ENCODE measurements at places on chromosomes 3 and 15.

DNA sequence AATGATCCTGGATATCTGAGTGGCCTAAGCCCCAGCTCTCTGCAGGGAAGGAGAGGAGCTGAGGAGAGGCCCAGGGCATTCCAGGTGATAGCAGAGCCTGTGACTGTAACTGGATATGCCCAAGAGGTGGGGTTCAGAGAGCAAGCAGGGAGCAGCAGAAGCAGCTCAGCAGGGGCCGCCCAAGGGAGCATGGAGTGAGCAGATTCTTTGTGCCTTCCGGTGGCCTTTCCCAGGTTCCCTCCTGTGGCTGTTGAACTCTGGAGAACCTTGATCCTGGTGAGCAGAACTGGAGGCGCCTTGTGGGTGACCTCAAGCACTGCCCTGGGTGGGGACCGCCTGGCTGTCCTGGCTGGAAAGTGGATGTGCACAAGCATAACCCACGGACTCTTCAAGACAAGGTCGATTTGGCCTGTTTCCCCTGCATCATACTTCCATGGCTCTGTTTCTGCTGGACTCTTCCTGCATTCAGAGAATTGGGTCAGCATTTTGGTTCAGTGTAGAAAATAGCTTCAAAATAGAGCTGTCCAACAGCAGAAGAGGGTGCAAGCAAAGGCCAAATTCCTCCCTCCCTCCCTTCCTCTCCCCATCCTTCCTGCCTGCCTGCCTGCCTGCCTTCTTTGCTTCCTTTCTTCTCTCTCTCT is 76.1 kb downstream of the ARNT2 start:
- no peak for DNase-seq

GRCh38 chr3:9020426-9020825 is 57.2 kb upstream of the RAD18 start:
- DNase-seq, result no peak

DNA sequence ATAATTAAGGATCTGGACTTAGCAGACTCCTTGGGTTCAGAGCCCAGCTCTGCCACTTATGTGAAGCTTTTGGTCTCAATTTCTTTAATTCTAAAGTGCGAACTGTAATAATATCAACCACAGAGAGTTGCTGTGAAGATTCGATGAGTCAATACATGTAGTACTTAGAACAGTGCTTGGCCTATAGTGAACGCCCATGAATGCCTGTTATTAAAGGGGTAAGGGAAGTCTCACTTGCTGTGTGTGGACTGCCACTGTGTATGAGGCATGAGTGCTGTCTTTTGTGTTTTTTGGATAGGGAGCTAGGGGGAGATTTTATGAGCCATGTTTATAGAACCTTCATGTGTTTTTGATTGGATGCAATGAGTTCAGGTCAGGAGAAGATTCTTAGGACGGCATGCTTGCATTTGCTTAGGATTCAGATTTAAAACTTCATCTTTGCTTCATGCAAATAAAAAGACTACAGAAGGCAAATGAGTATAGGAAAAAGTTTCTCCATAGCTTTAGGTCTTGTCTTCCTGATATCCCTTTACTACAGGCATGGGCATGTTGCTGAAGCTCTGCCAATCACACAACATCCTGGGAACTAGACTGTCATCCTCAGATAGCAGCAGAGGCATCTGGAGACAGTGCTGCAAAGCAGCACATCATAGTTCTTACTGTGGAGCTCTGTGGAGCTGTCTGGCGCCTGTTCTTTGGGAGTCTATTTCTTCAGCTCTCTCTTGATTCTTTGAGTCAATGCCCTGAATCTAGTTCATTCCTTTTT is 50.0 kb downstream of the PLS1 start:
- DNase-seq, result no peak

GRCh38 chr3:69930564-69930963 is 69.0 kb upstream of the SAMMSON start:
- no peak for DNase-seq

DNA sequence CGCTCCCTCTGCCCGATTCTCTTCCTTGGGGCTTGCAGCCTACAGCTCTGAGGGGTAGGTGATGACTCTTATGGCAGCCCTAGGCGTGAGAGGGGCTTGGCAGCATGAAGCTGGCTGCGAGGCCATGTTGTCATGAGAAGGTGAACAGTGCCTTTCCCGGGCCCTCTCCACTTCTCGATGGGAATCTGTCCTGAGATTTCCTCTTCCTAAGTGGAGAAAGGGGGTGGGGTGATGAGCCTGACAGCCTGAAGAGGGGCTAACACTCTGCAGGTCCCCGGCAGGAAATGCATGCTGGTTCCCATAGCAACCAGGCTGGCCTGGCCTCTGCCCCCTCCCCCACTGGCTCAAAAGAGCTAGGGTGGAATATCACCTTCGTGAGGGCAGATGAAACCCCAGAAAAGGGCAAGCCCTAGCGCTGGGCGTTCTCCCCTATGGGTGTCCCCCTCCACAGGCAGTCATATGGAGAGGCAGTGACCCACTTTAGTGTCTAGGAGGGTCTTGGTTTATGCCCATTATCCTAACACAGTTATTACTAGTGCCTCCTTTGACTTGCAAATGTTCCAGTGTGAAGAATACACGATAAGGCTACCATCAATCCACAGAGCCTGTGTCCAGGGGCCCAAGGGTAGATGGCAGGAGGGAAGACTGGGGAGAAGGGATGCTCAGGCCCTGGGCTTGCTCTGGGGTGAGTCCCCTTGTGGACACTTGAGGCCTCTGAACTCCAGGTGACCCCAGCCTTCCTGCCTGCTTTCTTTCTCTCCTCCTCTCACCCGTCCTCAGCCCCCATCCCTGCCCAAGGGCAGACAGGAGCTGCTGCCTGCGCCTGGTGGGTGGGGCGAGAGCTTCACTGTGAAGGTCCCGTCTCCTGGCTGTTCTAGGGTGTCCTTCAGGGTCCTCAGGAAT is 13.2 kb downstream of the EPHB3 start:
- no peak for DNase-seq

GRCh38 chr3:24540821-24541220 is 46.2 kb upstream of the THRB start:
- DNase-seq, result no peak

- no peak for DNase-seq
Observed at GRCh38 chr3:148464246-148464645, 233.5 kb upstream of the AGTR1 start.

GRCh38 chr3:128073807-128074206 is 21.6 kb downstream of the SEC61A1 start:
- no peak for DNase-seq

DNA sequence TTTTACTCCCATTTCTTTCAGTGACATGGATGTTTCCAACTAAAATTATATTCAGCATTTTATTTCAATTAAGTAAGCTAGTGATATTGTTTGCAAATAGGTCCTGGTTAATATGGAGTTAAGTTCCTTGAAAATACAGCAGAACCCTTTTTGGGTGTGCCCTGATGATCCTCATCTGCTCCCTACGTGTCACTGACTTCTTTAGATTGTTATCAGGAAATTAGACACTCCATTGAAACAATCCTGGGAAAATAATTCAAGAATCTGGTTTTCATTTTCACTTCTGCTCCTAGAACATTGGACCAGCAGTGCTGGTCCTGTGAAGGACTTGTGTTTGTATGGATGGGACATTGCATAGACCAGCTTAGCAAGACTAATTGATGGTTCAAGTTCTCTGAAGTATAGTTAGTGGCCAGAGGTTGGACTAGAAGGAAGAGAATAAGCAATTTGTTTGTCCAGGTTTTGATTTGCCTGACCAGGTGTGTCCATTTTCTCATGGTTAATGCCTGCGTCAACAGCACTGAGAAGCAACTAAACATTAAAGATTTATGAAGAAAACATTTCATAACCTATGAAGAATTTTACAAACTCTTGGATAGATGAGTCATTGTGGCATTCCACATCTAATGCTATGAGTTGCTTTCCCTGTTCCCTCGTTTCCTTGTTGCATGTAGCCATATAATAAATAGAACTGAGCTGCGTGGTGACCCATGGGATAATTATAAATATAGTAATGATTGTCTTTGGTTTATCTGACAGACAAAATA is 95.8 kb downstream of the ZPLD1 start:
- no peak for DNase-seq

- DNase-seq, result peak; percentile 16
Observed at GRCh38 chr3:18559331-18559842, 134.2 kb upstream of the SATB1 start.

DNA sequence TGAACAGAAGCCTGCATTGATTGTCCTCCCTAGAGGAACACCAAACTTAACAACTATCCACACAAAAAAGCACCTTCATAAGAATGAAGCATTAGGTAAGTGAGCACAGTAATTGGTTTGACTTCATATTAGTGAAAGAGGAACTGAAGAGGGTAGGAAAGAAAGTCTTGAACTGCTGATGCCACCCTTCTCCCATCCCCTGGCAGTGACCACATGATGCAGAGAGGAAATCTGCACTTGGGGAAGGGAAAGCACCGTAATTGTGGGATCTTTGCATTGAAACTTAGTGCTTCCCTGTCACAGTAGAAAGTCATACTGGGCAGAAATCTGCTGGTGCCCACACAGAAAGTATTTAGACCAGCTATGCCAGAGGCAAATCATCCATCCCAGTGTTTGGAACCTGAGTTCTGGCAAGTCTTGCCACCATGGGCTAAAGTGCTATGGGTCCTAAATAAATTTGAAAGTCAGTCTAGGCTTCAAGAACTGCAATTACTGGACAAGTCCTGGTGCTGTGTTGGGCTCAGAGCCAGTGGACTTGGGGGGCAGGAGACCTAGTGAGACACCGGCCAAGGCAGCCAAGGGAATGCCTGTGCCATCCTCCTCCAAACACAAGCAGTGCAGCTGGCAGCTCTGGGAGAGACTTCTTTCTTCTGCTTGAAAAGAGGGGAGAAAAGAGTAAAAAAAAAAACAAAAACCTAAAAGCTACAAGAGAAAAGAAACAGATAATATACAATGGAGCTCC is 63.6 kb downstream of the SLC15A2 start:
- no peak for DNase-seq

- DNase-seq, result no peak
Observed at GRCh38 chr15:50182219-50183013, 420 bp downstream of the SLC27A2 start.

- DNase-seq, result no peak
Observed at GRCh38 chr3:135238871-135239614, 444.0 kb downstream of the EPHB1 start.

- DNase-seq, result no peak
Observed at GRCh38 chr3:52218026-52218425, 7.4 kb downstream of the TLR9 start.

DNA sequence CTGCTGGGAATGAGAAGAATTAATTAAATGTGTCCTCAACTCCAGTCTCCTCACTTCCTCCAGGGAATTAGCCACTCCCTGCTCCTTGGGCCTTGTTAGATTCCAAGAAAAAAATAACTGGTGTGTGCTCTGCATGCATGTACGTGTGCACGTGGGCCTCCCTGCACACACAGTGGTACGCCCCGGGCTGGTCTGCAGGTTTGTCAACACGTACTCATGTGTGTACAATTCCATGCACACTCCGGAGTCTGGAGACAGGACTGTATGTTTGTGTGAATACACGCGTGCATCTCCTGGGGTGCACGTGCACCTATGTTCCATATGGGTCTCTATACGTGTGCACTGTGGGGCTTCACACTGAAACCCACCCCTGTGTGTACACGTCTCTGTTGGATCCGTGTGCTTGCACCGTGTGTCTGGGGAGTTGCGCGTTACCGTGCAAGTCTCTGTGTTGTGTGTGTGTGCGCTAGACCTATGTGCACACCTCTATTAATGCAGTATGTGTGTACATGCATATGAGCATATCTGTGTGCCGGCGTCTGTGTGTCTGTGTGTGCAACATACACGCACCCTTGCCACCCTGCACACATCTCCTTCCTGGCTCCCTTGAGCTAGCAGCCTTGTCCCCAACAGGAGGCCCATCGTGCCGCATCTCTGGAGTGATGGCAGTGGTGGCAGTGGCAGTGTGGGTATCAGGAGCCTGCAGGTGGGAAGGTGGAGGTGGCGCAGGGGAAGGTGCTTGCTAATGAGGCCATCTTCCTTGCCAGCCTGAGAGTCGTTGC is 210.1 kb downstream of the TBC1D2B start:
- no peak for DNase-seq

GRCh38 chr15:85618956-85619491 is 175.7 kb downstream of the KLHL25 start:
- DNase-seq, result no peak

- DNase-seq, result no peak
Observed at GRCh38 chr15:26632500-26632899, 140.4 kb downstream of the GABRB3 start.

- DNase-seq, result no peak
Observed at GRCh38 chr15:98667521-98668179, 19.3 kb downstream of the IGF1R start.

- no peak for DNase-seq
Observed at GRCh38 chr15:64716452-64716851, 58.9 kb downstream of the RBPMS2 start.

DNA sequence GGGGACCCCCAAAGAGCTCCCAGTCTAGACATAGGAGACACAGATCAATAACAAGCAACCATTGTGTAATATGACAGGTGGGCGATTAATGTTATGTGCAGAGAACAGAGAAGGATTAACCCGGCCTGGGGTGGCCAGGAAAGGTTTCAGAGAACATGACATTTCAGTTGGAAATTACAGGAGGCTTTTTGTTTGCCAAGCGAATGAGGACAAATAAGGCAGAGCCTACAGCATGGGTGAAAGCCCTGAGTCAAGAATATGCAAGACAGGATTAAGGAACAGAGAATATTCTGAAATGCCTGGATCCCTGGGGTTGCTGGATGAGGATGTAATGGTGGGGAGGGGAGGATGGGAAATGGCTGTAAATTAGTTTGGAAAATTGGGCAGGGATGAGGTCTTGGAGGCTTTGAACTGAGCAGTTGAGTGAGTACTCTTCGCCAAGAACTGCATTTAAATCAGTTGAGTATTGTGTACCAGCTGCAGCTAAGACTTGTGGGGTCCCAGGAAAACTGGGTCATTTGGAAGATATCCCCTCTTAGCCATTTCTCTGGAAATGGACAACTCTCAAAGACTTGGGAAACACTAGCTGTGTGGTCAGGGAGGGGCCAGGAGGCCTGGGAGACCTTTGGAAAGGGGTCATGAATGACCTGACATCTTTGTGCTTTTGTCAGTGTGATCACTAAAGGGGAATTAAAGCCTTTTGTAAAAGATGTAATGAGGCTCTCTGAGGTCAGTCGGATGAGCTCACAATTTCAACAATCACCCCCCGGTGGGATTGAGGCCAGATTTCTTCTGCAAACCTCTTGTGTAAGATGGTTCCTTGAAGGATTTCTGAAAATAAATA is 198.6 kb upstream of the NR2E3 start:
- DNase-seq, result no peak

- no peak for DNase-seq
Observed at GRCh38 chr15:43492266-43492665, 690 bp downstream of the TP53BP1 start.

GRCh38 chr3:138338811-138339210 is 9.2 kb upstream of the NME9 start:
- no peak for DNase-seq

DNA sequence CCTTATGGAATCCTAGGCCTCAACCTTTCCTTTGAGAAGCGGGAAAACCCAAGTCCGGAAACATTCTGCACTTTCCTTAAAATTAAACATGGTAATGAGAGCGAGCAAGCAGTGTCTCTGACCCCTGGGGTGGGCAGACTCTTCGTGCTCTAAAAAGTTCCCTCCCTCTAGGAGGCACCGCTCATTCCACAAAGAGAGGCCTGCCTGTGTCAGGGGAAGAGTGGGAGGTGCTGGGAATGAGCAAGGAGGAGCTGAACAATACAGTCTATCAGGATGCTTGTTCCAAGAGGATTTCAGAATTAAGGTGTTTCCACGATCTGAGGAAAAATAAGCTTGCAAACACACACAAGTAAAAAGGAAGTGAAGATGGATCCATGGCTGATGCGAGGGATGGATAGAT is 6.0 kb upstream of the RLBP1 start:
- no peak for DNase-seq

GRCh38 chr3:120649830-120650233 is 32.2 kb downstream of the HGD start:
- no peak for DNase-seq

GRCh38 chr3:23824699-23825444 is 19.1 kb downstream of the UBE2E1 start:
- no peak for DNase-seq
